ENCODE measurements at places on chromosomes 12 and 14. TPM values are rescaled to one million over a fixed set of nuclear protein-coding genes. Genes with fewer than 3 reads are reported as not detected.
A peak's percentile ranks its signal among the peaks of the same experiment; 100 is the strongest.

Gene TCL1A
- total RNA-seq = 0.15 TPM

Gene P2RX2
- not detected for total RNA-seq

Gene FAM181A
- not detected for total RNA-seq

DNA sequence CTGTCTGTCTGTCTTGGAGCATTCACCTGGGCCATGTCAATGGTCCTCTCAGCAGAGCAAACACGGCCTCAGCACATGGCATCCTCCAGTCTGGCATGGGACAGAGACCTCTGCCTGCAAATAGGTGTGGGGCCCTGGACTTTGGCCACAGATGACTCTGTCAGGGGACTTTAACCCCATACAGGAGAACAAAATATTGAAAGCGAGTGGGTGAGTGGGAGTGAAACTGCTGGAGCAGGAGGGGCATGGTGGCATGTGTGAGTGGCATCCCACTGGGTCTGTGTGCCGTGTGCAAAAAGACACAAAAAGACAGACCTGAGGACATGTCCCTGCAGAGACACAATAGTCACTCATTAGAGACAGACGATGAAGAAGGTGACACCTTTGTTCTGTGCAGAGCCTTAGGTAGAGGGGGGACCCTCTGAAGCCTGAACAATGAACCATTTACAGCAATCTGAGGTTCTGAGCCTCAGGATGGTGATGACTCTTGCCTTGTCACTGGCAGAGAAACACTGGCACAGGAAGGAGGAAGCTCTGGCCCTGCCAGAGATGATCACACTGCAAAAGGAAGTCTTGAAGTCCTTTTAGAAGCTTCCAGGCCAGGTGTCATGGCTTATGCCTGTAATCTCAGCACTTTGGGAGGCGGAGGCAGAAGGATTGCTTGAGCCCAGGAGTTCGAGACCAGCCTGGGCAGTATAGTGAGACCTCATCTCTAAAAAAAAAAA, 7.5 kb downstream of the LAG3 start:
- peak; percentile 85 for DNase-seq

DNA sequence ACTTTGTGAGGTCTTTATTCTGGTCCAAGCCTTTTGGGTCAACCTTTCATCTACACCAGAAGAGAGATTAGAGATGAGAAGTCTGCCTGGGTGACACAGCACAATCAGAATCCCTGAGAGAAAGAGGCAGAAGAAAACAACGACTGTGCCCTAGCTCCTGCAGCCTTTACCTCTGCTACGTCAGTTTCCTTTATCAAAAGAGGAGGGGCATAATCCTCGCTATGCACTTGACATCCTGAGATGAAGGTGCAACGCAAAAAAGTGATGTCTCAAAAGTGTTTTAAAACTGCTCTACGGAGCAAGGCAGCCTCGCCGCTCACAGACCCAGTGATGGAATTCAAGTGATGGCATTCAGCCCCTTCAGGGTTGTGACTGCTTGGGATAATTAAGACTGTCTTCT, 21.7 kb downstream of the ZDHHC22 start:
- DNase-seq = no peak

DNA sequence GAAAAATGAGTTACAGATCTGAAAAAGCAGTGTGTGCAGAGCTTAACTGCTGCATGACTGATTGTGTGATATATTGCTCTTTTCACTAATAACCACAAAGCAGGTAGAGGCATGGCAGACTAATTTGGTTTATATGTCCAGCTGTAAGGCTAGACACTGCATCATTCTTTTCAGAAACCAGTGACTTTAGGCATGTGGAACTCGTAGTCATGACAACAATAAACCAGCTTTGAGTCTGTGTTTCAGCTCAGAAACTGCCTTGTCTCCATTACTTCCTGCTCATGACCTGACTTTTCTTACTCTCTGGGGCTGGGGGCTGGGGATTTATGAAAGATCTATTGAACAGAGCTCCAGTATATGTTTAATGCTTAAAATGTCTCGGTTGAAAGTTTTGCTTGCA, 146.8 kb upstream of the LRIG3 start:
- DNase-seq = no peak

Gene GLT1D1
- 20.2 TPM for total RNA-seq

DNA sequence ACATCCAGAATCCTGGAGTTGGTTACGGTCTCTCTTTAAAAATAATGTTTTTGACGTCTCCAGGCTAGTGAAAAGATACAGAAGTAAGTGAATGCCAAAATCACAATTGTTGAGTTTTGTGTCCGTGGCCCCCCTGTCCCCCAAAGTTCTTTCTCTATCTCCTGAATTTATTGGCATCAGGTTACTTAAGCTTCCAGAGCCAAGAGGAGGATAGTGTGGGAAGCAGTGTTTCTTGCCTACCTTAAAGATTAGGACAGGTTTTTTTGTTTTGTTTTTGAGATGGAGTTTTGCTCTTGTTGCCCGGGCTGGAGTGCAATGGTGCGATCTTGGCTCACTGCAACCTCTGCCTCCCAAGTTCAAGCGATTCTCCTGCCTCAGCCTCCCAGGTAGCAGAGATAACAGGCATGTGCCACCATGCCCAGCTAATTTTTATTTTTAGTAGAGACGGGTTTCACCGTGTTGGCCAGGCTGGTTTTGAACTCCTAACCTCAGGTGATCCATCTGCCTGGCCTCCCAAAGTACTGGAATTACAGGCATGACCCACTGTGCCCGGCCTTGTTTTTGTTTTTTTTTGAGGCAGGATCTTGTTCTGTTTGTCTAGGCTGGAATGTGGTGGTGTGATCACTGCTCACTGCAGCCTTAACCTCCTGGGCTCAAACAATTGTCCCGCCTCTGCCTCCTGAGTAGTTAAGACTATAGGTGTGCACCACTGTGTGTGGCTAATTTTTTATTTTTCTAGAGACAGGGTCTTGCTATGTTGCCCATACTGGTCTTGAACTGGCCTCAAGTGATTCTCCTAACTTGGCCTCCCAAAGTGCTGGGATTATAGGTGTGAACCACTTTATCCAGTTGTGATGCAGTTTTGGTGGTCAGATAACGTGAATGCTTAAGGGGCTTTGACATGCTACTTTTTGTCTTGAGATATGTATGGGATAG, 5.4 kb downstream of the SRSF5 start:
- DNase-seq = peak; percentile 23

- no peak for DNase-seq
These were observed 9.4 kb downstream of the TNFRSF1A start for GRCh38 chr12:6332459-6332858.

GRCh38 chr12:122730215-122731014, at the start of gene HCAR1:
Gene HCAR1, minus strand, starts transcription at chr12:122730844. Its CDS starts 505 bp downstream, at chr12:122730339.
- DNase-seq = no peak

Gene GLS2
- total RNA-seq = 80.6 TPM

GRCh38 chr12:127519779-127520178, 747.2 kb upstream of the TMEM132C start:
- DNase-seq = no peak

DNA sequence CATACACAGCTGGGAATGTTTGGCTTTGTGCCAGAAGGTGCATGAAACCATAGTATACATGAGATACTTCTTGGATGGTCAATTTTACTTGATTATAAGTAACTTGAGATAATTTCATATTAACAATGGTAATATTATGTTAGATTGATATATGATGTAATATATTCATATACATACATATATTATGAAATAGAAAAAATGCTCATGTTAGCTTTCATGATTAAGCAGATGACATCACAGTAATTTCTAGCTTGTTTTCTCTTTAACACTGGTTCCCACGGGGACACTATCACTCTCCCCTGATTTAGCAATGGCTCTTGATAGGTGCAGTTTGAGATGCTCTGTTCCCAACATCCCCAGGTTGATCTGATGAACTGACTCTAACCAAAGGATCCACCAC, 35.4 kb upstream of the NTF3 start:
- DNase-seq = no peak

DNA sequence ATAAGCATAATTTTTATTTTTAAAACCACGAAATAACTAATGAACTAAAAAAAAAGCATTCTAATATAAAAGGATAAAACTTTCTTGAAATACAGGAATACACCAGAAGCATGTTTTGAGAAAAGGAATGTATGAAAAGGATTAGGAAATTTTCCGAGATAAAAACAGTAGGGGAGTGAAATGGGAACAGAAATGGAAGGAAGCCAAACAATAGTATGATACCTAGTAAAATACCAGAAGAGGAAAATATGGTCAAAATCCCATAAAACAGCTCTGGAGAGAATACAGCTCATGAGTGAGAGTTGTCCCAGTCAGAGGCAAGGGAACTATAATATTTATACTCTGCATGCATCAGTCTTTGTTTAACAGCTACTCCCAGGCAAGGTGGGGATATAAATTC, 1016.2 kb downstream of the SLC6A15 start:
- no peak for DNase-seq

- DNase-seq = no peak
These were observed 22.3 kb upstream of the TDRD9 start for GRCh38 chr14:103905842-103906456.

- no peak for DNase-seq
These were observed 217.0 kb downstream of the SYNE2 start for GRCh38 chr14:64069634-64070359.

Gene TSPAN9
- 40.8 TPM for total RNA-seq

GRCh38 chr12:130014485-130014807, 110.6 kb upstream of the TMEM132D start:
- no peak for DNase-seq

Gene GMFB
- total RNA-seq = 36.3 TPM

GRCh38 chr14:69708586-69709560, 58.1 kb upstream of the SRSF5 start:
- no peak for DNase-seq

Measured in right lobe of liver (tissue), 6 donors.